ENCODE measurements at places on chromosomes 7 and 10.

GRCh38 chr10:8369666-8370065 lies 315.2 kb downstream of the GATA3 start:
- peak; percentile 1 for DNase-seq

GRCh38 chr10:35398355-35398754 lies 62.0 kb downstream of the CCNY start:
- DNase-seq, result no peak

DNA sequence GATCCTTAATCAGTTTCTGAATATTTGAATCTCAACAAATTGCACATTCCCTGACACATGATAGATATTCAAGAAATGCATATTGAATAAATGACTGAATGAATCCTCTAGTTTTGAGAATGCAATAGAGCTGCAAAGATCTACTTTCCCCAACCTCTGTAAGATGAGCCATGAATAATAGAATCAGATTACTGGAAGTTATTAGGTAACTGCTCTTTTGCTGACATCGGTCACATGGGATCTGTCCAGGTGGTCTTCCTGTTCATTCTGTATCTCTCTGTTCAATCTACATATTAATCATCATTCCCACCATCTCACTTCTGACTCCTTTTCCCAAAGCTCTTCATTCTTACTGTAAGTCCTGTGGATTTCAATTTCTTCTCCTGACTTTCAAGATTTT lies 638.7 kb downstream of the SORCS1 start:
- no peak for DNase-seq

- peak; percentile 44 for DNase-seq
Observed at GRCh38 chr7:149598721-149599308, 101.2 kb upstream of the ZNF746 start.

GRCh38 chr7:147878912-147879661 lies 711.5 kb upstream of the C7orf33 start:
- DNase-seq, result no peak

- DNase-seq, result peak; percentile 86
Observed at GRCh38 chr7:86991771-86992191, 67.7 kb downstream of the ELAPOR2 start.

- DNase-seq, result peak; percentile 44
Observed at GRCh38 chr10:131786756-131787605, 113.8 kb upstream of the PPP2R2D start.

GRCh38 chr7:124276005-124276622 lies 243.2 kb upstream of the TMEM229A start:
- peak; percentile 21 for DNase-seq

GRCh38 chr7:99380823-99381663 lies 6.5 kb downstream of the ARPC1B start:
- no peak for DNase-seq

DNA sequence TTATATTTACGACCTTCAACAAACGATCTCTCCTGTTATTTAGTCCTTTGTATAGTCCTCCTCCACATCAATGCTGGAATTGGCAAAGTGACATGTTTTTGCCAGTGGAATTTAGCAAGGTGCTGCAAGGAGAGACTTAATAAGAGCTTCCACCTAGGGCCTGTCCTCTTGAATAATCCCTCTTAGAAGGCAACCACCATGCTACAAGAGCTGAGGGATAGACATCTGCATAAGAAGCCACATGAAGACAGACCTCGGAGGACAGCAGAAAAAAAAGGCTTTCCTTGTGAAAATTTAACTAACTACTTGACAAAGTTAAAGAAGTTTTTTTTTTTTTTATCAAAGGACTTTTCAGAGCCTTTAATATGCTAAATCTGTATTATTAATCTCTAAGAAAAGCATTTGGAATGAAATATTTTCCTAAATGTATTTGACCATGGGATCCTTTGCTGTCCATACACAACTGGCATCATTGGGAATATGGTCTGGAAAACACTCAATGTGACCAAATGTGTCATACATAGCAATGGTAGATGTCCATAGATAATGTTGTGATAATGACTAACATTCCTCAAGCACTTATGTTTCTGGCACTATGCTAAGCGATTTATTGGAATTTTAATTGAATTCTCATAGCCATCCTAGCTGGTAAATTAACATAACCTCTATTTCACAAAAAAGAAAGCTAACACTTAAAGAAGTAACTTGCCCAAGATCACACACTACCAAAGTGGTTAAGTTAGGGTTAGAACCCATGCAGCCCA lies 13.2 kb downstream of the HYCC1 start:
- no peak for DNase-seq

GRCh38 chr10:5411941-5412276 lies 448 bp upstream of the NET1 start:
- DNase-seq, result no peak

- DNase-seq, result no peak
Observed at GRCh38 chr7:113142385-113143119, 24.2 kb upstream of the SMIM30 start.

DNA sequence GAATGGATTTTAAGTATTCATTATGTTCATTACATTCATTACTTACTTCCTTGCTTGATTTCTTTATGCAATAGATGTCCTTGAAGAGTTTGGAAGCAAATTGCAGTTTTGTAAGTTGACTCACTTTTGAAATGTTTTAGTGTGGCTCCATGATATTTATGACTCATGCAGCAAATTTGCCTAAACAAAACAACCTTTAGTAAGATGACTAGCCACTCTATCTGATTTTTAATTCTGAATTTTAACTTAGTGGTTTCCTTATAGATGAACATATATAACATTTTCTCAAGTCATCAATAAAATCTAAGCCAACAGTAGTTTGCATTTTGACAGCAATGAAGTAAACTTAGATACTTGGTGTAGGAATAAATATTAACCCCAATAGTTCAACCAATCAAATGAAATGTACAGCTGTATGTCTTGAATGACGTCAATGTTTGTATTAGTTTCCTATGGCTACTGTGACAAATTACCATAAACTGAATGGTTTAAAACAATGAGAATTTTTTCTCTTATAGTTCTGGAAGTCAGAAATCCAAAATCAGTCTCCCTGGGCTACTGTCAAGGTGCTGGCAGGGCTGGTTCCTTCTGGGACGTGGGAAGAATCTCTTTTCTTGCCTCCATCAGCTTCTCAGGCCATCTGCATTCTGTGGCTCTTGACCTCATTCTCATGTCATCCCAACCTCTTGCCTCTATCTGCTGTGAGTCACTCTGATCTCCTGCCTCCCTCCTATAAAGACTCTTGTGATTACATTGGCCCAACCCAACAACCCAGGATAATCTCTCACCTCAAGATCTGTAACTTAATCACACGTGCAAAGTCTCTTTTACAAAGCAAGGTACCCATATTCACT lies 73.4 kb downstream of the AHR start:
- peak; percentile 43 for DNase-seq

DNA sequence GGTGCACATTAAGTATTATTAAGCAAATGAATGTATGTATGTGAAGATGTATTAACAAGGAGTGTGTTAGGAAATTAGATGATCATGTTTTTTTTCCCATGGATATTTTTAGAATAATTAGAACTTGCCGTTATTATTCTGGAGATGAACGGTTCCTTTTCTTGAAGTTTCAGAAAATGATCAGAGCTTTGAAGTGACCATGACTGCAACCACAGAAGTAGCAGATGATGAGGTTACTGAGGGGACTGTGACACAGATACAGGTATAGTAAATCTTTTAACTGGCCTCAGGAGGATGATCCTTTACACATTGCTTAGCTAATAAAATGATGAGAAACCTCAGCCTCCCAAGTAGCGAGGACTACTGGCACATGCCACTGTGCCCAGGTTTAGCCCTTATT lies 18.6 kb downstream of the DMTF1 start:
- DNase-seq, result no peak

DNA sequence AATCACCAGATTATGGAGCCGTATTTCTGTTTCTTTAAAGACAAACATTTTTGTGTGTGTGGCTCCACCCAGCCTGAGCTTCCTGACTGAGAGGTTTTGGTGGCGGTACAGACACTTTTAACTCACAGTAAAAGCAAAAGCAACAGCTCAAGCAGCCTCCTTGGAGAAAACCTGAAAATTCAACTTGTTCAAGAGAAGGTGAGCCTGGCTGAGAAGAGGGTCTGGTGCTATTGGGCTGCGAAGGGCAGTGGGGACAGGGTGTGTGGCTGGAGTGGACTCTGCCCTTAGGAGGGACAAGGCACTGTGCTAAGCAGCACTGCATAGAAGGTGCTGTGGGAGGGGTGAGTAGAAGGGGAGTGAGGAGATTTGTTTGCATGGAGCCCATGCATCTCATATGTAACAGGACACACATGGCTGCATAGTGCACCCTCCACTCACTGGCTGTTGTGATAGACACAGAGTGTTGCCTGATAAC lies at the start of gene GIMAP7:
Gene GIMAP7, plus strand, starts transcription at position 125 of the 475 bp plus-strand sequence. CDS start 5,103 bp downstream, outside the sequence.
- peak; percentile 45 for DNase-seq

DNA sequence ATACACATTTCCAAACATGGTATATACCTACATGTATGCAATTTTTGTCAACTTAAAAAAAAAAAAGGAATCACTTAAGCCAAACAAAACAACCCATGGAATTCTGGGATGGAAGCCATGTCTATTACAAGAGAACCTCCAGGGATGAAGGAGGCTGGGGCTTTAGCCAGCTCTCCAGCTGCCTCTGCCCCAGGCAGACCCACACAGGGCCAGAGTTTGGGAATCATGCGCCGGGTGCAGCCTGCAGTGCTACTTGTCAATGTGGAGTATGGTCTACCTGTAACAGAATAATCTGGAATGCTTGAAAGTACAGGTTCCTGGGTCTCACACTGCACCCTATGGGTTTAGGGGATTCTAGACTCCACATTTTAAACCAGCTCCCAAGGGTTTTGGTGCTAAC lies 10.8 kb downstream of the ATP6V0E2 start:
- no peak for DNase-seq

DNA sequence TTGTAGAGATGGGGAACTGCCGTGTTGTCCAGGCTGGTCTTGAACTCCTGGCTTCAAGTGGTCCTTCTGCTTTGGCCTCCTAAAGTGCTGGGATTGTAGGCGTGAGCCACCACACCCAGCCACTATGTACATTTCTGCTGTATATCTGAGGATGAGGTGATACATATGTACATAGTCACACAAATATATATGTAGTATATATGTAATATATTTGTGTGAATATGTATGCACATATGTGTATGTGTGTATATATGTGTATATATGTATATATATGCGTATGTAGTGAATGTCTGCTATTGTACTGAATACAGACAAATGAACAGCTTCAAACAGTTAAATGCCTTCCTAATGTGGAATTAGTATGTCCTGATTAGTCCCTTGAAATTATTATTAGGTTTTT lies 70.3 kb downstream of the EXOC6 start:
- no peak for DNase-seq

- DNase-seq, result no peak
Observed at GRCh38 chr7:118872568-118872967, 648.1 kb downstream of the ANKRD7 start.

- no peak for DNase-seq
Observed at GRCh38 chr7:151247611-151248345, 716 bp downstream of the SMARCD3 start.

- no peak for DNase-seq
Observed at GRCh38 chr7:26646336-26647048, 217.9 kb downstream of the SKAP2 start.

DNA sequence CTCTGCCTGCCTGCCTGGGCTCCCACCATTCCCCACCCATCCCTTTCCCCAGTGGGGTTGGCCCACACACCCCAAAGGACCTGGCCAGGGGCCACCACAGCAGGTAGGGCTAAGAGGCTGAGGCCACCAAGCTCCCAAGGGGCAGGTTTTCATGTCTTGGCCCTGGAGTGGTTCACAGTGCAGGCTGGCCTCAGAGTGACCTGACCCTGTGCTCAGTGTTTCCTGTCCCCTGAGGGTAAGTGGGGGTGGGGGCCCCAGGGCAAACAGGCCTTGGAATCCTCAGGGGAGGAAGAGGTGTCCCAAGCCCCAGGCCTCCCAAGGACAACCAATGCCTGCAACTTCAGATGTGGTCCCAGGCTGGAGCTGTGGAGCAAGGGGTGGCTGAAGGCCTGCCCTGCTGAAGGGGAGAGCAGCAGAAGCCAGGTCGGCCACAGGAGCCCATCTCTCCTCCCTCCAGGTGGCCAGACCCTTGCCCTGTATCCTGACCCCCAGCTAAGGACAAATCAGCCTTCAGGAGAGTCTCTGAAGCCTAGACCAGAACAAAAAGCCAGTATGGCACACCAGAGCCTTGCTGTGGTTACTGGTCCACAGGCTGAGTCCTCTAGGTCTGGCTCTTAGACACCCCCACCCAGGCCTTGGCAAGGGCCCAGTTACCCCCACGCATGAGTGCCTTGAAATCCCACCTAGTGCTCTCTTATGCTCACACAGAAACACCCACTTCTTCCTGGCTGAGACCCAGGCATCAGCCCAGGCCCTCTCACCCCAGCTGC lies 27.6 kb downstream of the POLL start:
- no peak for DNase-seq

GRCh38 chr7:155440018-155440410 lies 17.9 kb upstream of the EN2 start:
- no peak for DNase-seq

GRCh38 chr10:118908557-118909256 lies 120.8 kb upstream of the NANOS1 start:
- DNase-seq, result no peak

DNA sequence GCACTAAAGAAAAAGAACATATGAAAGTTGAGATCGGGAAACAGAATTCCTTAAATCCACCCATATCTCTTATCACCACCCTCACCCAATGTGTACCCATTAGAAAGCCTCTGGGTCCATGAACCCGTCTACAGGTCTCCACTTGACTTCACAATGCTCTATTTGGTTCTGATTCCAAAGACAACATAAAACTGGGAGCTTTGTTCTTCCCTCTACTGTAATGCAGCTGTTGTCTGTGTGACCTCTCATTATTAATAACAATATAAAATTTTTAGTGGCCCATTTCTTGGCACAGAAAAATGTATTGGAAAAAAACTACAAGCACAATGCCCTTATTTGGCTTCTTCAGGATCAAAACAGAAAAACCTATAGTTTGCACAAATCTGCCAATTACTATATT lies 30.0 kb downstream of the DOCK4 start:
- peak; percentile 84 for DNase-seq

- no peak for DNase-seq
Observed at GRCh38 chr7:20513341-20513740, 102.1 kb upstream of the ABCB5 start.

DNA sequence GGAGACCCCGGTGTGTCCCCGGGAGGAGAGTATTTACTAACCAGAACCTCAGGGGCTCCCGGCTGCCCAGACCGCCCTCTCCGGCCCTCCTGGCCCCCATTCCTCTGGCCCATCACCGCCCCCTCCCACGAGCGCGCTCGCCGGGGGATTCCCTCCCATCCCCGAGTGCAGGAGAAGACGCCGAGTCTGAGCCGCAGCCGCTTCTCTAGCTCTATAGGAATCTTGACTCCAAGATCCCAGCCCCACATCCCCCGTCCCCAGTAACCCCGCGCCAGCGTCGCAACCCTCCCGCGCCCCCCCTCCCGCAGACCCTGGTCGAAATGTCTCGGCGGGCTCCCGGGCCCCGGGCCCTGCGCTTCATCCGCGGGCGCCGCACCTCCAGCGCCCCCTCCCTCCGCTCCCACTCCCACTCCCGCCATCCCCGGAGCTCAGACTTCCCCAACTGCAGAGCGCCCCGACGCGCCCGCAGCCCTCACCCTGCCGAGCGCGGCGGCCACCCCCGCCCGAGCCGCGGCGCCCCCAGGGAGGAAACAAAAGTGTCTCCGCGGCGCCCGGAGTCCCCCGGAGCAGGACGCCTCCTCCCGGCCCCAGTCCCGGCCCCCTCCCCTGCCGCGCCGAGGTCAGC lies 541 bp downstream of the ELMO1 start:
- DNase-seq, result peak; percentile 26
